ENCODE measurements at places on chromosomes 11 and 22. TPM values are rescaled to one million over a fixed set of nuclear protein-coding genes. Genes with fewer than 3 reads are reported as not detected.

GRCh38 chr22:49432897-49433443 lies 394.7 kb downstream of the BRD1 start:
- H3K36me3 ChIP-seq: no peaks in the 10 kb centered on the region
- no peak overlapping the region for H3K4me3 ChIP-seq
- no peak overlapping the region for H3K27ac ChIP-seq
- no peaks in the 10 kb centered on the region for H3K4me1 ChIP-seq

DNA sequence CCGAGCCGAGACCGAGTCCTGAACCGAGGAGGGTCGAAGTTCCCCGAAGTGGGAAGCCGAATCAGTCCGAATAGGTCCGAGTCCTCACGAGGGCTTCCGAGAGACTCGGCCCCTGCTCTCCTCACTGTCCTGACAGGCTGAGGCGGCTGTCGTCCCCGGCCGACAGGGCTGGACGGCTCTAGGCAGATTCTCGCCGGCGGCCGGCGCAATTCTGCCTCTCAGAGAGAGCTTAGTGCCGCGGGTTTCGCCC lies 191 bp upstream of the DEAF1 start:
- H3K27me3 ChIP-seq: no peaks in the 10 kb centered on the region
- H3K36me3 ChIP-seq: no peaks in the 10 kb centered on the region
- peak overlapping the region; percentile 75 for H3K4me3 ChIP-seq
- peak overlapping the region; percentile 96 for H3K27ac ChIP-seq

DNA sequence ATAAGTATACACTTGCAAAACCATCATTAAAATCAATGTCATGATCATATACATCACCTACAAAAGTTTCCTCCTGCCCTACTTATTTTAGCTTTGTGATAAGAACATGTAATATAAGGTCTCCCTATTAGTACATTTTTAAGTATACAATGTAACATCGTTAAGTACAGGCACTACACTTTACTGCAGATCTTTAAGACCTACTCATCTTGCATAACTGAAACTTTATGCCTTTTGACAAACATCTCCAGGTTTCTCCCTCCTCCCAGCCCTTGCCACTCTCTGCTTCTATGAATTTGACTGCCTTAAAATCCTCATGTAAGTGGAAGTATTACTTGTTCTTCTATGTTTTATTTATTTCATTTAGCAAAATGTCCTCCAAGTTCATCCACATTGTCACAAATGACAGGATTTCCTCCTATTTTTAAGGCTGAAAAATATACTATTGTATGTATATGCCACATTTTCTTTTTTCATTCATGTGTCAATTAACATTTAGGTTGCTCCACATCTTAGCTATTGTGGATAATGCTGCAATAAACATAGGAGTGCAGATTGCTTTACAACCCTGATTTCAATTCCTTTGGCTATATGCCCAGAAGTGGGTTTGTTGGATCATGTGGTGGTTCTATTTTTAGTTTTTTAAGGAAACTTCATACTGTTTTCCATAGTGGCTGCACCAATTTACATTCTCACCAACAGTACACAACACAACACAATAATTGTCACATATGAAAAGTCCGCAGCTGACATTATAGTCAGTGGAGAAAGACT lies 471.1 kb upstream of the ANO3 start:
- H3K27me3 ChIP-seq: no peaks in the 10 kb centered on the region
- H3K4me3 ChIP-seq: no peak overlapping the region
- H3K36me3 ChIP-seq: no peaks in the 10 kb centered on the region
- no peak overlapping the region for H3K27ac ChIP-seq
- no peaks in the 10 kb centered on the region for H3K4me1 ChIP-seq
- DNase-seq: no peak

GALNT18 gene
- total RNA-seq: 8.6 TPM

MGAT3 gene
- total RNA-seq: 0.57 TPM

- H3K27me3 ChIP-seq: no peaks in the 10 kb centered on the region
- no peaks in the 10 kb centered on the region for H3K36me3 ChIP-seq
- no peak for DNase-seq
Measured at GRCh38 chr11:27391331-27392015, 28.5 kb upstream of the CCDC34 start.

DNA sequence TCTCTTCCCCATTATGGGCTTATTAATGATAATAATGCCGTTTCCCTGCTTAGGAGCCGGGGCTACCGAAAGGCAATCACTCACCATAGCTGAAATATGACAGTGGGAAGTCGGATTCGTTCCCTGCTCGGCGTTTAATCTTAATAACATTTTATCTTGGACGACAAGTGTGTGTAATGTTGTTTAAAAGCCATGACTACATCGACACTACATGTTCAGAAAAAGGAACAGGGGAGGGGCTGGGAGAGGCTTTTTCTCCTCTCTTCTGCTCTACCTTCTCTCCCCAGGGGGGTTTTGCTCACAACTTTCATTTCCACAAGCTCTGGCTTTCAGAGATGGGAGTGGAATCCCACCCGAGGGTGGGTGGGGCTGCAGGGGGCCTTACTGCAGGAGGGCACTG lies 105.5 kb downstream of the DSCAML1 start:
- H3K36me3 ChIP-seq: no peaks in the 10 kb centered on the region
- no peak for DNase-seq
- no peak overlapping the region for H3K27ac ChIP-seq
- no peaks in the 10 kb centered on the region for H3K4me1 ChIP-seq

- no peaks in the 10 kb centered on the region for H3K27me3 ChIP-seq
- no peak overlapping the region for H3K27ac ChIP-seq
- peaks cover 9% of the 10 kb centered on the region for H3K36me3 ChIP-seq
- peaks cover 5% of the 10 kb centered on the region for H3K4me1 ChIP-seq
Measured at GRCh38 chr11:63761931-63762653, 6.5 kb downstream of the ZFTA start.

- DNase-seq: no peak
- H3K27me3 ChIP-seq: no peaks in the 10 kb centered on the region
- H3K4me1 ChIP-seq: no peaks in the 10 kb centered on the region
- no peaks in the 10 kb centered on the region for H3K36me3 ChIP-seq
- H3K27ac ChIP-seq: no peak overlapping the region
- H3K4me3 ChIP-seq: no peak overlapping the region
Measured at GRCh38 chr11:131549099-131549498, 178.7 kb downstream of the NTM start.
